ENCODE measurements at places on chromosomes 16 and 17.

- no peak for DNase-seq
Observed at GRCh38 chr16:30722916-30723315, 23.9 kb downstream of the SRCAP start.

GRCh38 chr16:19162085-19162484 is 6.0 kb upstream of the SYT17 start:
- no peak for DNase-seq

DNA sequence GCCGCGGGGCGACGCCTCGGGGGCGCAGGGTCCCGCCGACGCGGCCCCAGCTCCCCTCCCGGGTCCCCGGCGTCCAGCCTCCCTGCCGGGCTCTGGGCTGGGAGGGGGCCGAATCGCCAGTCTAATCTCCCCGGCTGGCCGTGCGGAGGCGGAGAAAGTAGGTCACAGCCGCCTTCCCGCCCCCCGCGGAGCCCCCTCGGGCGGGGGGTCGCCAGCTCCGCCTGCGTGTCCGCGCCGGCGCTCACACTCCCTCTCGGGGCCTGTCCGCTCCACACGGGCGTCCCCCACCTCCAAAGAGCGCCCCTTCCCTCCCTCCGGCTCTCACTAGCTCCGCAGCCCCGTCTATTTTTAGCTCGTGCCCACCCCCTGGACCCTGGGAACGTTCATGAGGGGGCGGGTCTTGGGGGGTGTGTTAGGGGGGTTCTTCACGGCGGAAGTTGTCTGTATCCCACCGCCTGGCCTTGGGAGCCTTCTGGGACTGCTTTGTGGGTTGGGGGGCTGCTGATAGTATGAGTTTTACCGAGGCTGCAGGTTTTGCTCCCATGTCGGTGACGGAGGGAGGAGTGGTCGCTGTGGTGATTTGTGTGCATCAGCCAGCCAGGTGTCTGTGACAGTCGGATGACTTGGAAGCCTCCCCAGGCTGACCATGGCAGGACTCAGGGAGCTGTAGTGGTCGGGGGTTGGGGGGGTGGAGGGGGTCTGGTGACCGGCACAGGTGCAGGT is 1.1 kb downstream of the ATP1B2 start:
- no peak for DNase-seq

DNA sequence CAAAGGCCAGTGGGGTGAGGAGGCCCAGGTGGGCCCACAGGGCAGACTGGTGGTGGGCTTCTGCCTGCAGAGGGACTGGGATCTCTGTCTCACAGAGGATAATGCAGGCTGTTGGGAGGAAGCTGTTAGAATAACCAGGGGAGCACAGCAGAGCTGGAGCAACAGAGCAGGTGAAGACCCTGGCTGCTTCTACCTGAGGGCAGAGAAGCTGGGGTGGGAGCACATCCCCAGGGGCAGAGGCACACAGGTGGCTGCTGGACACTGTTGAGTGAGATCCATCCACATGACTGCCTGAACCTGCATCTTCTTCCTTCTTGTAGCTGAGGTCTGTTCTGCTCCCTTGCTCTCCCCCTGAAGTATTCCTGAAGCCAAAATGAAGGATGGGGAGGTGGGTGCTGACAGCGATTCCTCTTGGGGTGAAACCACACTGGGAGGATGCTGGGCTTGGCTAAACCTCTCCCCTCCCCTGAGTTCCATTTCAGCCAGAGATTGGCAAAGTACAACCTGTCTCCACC is 1725.0 kb downstream of the TP53TG3F start:
- DNase-seq, result no peak

DNA sequence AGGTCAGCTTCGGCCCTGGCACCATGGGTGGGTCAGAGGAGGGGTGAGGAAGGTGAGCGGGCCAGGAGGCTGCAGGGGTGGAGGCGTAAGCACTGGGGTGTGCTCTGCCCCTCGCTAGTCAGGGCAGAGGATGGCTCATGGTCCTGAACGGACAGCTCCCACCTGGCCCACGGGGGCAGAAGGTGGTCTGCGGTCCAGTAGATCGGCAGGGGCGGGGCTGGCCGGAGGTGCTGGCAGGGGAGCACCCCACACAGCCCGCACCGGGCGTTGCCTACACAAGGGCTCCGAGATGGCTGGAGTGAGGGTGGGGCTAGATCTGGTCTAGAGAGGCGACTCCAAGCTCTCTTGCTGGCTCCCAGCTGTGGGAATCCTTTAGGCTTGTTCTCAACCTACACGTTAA is 8.2 kb downstream of the NPTX1 start:
- no peak for DNase-seq

DNA sequence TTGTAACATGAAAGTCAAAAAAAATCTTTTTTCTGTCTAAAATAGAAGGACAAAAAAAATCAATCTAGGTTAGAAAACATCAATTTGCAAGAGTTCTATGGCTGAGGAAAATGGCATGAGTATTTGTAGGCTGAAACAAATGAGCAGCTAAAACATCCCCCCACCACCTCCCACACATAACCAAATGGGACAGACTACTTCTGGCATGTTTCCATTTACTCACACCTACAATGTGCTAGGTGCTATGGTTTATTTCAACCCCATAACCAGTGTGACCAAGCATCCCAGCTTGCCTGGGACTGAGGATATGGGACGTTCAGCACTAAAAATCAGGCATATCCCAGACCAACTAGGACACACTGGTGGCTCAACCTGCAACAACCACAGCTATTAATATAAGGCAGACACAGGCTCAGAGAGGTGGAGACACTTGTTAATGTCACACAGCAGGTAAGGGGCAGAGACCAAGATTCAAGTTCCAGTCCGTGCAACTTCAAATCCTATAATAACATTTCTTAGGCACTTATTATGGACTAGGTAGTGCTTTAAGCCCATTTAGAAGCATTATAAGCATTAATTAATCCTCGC is 96.0 kb downstream of the XYLT1 start:
- no peak for DNase-seq

DNA sequence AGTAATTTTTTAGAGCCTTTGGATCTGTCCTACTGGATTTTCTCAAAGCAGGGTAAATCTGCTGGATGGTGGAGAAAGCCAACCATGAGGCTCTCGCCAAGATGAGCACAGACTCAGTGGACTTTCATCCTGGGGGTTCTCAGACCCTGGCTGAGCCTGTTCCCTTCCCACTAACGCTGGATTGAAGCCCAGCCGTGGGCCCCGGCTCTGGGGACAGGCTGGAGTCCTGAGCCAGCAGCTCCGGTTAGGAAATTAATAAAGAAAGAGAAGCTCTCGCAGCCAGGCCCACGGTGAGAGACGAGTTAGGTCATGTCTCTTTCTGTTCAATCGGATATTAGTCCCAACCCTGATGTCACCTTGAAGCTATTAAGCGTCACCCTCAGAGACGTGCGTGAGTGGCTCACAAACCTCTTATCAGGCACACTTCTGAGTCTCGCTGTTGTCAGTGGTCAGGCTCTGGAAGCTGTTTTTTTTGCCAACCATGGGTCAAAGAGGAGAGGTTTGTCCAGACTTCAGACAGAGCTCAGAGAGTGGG is 27.1 kb downstream of the MEOX1 start:
- DNase-seq, result no peak

DNA sequence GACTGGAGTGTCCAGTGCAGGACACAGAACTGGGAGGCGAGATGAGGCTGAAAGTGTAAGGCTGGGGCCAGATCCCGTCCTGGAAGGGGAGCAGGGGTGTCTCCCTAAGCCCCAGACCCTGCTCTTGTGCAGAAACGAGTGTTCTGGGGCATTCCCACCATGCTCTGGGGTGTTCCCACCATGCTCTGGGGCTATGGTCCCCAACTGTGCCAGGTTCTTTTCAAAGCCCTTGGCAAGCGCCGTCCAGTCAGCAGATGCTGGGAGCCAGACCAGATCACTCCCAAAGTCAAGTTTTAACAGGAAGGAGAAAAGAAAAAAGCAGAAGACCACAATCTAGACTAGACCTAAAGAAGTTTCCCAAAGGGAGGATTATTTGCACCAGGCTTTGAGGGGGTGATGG is 2.5 kb downstream of the TAX1BP3 start:
- DNase-seq, result no peak

DNA sequence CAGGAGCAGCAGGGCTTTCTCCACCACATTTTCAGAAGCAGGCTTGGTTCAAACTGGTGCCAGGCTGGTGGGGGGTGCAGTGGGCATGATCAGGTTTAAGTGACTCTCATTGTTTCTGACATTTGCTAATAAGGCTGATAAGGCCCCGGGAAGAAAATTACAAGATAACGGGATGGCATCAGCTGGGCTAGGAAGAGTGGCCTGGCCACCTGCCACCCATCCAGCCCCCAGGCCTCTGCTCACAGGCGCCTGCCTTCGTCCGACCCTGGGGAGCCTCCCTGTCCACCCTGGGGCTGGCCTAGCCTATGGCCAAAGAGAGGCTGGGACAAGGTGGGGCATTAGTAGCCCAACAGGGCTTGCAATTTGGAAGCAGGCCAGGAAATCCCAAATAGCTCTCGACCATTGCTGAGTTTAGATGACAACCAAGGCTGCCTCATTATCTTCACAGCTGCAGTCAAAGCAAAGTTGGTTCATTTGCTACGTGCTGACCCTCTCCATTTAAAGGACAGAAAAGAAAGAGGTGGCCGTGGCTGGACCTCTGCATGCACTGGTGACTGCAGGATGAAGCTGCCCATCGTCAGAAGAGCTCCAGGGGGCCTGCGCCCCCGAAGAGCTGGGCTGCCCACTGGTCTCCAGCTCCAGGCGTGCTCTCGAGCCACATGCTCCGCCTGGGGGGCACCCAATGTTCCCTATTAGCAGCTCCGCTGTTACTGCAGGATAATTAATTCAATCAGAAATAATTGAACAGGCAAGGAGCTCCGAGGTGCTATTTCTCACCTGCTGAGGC is 44.9 kb downstream of the PEMT start:
- no peak for DNase-seq

GRCh38 chr17:491086-492021 is 138.7 kb upstream of the RPH3AL start:
- no peak for DNase-seq

DNA sequence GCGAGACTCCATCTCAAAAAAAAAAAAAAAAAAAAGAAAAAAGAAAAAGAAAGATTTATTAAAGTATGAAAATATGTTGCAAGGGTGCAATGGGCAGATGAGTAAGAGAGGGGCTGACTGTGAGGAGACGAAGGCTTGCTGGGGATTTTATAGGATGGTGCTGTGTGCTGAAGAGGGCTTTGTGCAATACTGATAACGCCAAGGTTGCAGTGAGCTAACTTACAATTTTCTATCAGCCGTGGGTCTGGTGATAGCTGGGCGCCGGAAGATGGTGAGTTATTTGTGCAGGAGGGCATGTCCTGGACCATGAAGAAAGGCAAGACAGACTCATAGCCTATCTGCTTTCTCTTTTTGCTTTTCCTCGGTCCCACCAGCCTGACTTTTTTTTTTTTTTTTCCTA is 281.1 kb downstream of the MAP2K6 start:
- no peak for DNase-seq

- peak; percentile 24 for DNase-seq
Observed at GRCh38 chr16:68367030-68367429, 56.2 kb downstream of the PRMT7 start.

GRCh38 chr16:54285414-54286089 is 1.0 kb downstream of the IRX3 start:
- no peak for DNase-seq

- DNase-seq, result no peak
Observed at GRCh38 chr17:17298108-17298507, 5.1 kb upstream of the NT5M start.

DNA sequence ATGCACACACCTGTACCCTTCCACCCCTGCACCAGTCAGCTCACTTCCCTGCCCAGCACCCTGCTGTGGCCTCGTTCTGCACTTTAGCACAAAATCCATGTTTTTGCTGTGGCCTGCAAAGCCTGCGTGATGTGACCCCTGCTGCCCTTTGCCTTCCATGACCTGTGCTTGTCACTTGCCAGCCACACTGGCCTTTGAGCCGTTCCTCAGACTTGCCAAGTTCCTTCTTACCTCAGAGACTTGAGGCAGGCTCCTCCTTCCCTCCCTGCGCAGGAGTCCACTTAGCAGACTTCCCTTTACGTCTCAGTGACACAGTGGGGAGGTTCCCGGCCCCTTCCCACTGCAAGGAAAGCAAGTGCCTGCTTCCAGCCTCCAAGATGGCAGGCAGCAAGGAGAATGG is 134.7 kb downstream of the SNX29 start:
- no peak for DNase-seq

DNA sequence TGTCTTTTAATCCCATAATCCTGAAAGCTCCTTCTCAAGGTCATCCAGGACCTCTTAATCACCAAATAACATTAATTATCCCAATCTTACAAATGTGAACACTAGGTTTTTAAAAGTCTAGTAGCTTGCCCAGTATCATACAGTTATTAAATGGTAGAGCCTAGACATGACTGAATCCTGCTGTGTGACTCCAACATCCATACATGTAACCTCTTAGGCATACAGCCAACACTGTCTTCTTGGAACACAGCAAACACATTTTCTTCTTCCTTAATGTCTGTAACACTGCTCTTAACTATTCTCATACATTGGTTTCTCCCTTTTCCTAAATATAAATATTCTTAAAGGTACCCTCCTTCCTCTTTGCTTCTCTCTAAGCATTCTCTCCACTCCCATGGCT is 13.7 kb downstream of the BRIP1 start:
- DNase-seq, result no peak

- no peak for DNase-seq
Observed at GRCh38 chr17:62611728-62612127, 15.7 kb upstream of the MRC2 start.

DNA sequence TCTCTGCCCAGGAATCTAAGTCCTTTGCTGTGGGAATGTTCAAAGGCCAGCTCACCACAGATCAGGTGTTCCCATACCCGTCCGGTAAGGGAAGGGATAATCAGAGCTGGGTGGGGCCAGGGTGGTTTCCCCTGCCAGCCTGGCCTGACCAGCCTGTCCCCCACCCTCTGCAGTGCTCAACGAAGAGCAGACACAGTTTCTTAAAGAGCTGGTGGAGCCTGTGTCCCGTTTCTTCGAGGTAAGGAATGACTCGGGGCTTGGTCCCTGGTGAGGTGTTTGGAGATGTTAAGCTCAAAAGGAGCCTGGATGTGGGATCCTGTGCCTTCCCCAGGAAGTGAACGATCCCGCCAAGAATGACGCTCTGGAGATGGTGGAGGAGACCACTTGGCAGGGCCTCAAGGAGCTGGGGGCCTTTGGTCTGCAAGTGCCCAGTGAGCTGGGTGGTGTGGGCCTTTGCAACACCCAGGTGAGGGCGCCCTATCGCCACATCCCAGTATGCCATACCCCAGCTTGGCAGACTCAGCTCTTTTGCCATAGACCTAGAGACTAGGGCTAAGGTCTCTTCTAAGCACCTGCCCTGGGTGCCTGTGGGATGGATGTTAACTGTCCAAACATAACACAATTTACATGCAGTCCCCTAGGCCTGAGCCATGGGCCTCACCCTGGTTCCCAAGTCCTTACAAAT is 997 bp downstream of the ACADVL start:
- DNase-seq, result no peak

- DNase-seq, result no peak
Observed at GRCh38 chr17:76530095-76530723, 7.3 kb downstream of the CYGB start.

GRCh38 chr17:78214706-78215061 is 631 bp downstream of the BIRC5 start:
- no peak for DNase-seq

DNA sequence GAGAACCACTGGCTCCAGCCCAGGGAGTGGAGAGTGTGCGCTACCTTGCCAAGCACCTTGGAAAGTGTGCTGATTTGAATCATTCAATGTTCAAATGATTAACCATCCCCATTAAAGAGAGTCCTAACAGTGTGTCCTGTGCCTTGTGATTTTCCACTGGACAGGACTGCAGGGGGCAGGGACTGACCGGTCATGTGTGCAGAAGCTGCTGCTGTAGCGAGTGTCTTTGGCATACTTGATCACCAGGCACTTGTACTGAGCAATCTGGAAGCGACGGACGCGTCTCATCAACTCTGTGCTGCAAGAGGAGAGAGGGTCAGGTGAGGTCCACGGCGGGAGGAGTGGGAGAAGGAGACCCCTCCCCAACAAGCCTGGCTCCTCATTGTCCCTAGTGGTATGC is 2.0 kb downstream of the TK1 start:
- no peak for DNase-seq

All from stimulated activated naive CD4-positive, alpha-beta T cell (primary cell).